Ammon's horn (tissue), 1 donor: ENCODE measurements at places on chromosomes 4 and X.

DNA sequence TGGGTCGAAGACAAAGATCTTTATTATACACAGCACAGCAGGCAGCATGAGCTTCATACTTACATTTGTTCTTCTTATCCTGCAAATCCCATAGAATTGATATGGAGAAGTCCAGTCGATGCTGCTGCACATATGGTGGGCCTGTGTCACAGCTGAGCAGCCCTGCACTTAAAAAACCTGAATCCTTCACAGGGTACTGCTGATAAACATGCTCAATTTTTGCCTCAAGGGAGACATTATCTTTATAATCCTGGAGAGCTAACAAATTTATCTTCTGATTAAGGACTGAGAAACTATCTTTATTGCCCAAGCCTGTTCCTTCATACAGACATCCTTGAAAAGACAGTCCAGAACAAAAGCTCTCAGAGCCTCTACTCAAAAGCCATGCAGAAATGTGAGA lies 434.4 kb upstream of the FAM47C start:
- peak; percentile 1 for DNase-seq

DNA sequence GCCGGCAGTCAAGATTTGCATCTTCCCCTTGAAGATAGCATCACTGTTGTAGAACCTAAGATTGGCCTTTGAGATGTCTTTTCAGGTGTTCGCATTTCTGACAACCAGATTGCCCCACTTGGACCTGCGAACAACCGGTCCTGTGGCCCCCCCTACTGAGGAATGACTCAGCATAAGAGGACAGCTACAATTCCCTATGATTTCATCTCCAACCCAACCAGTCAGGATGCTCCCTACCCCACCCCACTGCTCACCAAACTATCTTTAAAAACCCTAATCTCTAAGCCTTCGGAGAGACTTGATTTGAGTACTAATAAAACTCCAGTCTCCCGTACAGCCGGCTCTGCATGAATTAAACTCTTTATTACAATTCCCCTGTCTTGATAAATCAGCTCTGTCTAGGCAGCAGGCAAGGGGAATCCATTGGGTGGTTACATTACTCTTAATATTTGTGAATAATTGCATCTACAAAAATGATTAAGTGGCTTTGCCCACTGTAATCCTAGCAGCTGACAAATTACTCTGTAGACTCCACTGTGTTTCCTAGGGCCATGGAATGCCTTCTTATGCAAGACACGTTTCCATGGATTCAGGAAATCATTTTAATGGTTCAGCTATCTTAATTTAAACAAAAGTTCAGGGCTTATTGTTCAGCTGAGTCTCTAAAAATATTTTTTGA lies 95.4 kb downstream of the GPR143 start:
- DNase-seq = peak; percentile 4

DNA sequence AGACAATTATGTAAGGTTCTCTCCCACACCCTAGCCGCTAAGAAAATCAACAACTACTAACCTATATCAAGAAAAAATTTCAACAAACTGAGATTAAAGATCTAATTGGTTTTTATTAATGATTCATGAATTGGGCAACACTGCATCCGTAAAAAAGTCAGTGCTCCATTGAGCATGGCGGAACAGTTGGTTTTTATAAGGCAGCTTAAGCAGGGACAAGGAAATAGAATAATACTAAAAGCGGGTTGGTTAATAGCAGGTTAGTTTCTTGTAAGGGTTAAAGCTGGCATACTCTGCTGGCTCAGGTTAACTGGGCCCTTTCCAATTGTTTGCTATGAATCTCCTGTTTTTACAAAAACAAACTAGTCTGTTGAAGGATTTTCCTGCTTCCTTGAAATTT lies 202.3 kb upstream of the RASGEF1B start:
- no peak for DNase-seq

DNA sequence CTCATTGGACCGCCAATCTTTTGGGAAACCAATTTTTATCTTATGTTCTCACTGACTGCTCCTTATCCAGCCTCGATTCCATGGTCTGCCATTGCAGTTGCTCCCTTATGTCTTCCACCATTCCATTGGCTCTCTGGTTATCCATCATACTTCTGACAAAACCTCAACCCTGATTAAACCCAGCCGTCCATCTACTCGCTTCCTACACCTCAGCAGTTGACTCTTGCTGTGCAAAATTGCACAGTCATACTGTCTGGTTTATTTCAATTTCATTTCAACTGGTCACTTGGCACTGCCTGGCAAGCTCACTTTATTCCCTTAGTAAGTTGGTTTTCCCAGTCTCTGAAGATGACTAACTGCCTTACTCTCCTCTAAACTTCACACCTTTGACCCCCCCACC lies 26.2 kb downstream of the ARL9 start:
- no peak for DNase-seq

- DNase-seq = no peak
Observed at GRCh38 chr4:80219301-80220025, 22.2 kb downstream of the PRDM8 start.

GRCh38 chrX:142978130-142978684 lies 47.5 kb upstream of the SPANXN4 start:
- DNase-seq = no peak

DNA sequence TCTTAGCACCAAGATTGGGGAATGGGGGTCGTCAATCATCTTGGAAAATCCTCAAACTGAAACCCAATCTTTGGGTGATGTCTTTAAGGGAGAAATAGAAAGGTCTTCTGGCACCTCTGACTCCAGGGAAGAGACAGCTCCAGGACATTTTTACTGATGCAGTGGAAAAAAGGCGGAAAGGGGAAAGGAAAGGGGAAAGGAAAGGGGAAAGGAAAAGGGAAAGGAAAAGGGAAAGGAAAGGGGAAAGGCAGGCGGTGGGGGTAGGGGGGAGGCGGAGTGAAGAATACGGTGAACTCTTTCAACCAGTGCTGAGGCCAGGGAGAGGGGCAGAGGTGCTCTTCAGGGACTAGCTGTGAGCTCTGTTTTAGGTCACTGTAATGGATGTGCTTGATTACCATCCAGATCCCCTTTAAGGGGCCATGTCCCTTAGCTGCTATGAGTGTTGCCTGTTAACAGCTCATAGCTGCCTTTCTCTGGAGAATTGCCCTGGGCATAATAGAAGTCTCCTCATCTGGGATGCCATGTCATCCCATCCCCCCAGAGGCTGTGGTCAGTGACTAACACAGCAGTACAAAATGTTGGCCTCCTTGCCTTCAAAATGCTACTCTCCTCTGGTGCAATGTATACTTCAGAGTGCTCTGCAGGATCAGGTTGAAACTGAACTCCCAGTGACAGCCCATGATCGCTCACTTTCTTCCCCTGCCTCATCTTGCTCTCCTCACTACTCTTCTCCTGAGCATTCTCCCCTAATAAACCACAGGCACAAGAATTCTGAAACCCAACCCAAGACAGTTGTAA lies 92.4 kb upstream of the AP1S2 start:
- no peak for DNase-seq

DNA sequence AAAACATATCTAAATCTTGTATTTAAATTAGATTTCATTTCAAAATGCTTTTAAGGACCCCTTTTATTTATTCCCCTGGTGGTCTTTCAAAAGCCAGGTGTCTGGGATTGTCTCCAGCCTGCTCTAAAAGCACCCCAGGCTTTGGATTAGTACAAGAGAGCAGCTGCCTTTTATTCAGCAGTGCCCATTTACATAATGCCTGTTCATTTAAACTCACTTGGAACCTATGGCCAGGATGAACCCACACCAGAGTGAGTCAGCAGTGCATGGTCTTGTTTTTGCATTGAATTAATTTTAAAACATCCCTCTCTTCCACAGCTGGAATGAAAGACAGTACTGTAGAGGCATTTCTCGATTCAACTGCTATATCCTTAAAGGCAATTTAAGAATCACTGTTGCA lies 64.1 kb upstream of the TENM3 start:
- no peak for DNase-seq

GRCh38 chrX:151852294-151852693 lies 60.4 kb upstream of the MAGEA4 start:
- DNase-seq = no peak

DNA sequence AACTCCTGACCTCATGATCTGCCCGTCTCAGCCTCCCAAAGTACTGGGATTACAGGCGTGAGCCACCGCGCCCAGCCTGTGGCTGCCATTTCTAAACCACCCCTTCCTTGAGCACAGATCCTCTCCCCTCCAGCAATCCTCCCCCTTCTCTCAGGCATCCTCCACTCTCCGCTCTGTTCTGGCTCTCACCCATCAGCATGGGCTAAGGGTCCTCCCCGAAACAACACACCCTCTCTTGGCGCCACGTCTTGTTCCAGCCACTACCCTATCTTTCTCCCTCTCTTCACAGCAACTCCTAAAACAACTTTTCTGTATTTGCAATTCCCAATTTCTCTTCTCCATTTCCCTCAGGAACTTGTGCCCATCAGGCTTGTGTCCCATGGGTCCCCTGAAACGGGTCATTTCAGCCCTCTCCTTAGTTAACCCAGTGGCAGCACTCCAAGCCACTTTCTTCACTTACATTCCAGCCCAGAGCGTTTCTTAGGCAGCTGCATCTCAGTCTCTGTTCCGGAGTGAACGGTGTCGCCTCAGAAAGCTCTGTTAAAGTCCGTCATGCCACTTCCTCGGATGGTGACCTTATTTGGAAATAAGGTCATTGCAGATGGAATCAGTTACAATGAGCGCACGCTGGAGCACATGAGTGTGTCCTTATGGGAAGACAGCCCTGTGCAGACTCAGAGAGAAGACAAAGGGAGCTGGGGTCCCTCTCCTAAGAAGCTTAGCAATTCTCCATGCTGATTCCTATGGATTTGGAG lies 28.3 kb upstream of the CLDN24 start:
- no peak for DNase-seq
